ENCODE measurements at places on chromosomes 6 and 20. TPM values are rescaled to one million over a fixed set of nuclear protein-coding genes. Genes with fewer than 3 reads are reported as not detected.

TP53TG5 gene
- total RNA-seq: 0.69 TPM

ADGRF4 gene
- total RNA-seq: 3.2 TPM

UNC5CL gene
- 0.37 TPM for total RNA-seq

OTOR gene
- 0.16 TPM for total RNA-seq

SYNDIG1 gene
- 2.2 TPM for total RNA-seq

CCR6 gene
- total RNA-seq: not detected

BTNL2 gene
- not detected for total RNA-seq

OOEP gene
- total RNA-seq: not detected

DNAAF9 gene
- total RNA-seq: 28.1 TPM

APOM gene
- 0.69 TPM for total RNA-seq

TMEM30A gene
- total RNA-seq: 179 TPM

ARMC12 gene
- total RNA-seq: not detected

LZTS3 gene
- total RNA-seq: 3.1 TPM

TNFRSF6B gene
- total RNA-seq: 0.42 TPM

PNLDC1 gene
- not detected for total RNA-seq

RALGAPB gene
- 52.5 TPM for total RNA-seq

TFAP2A gene
- 1.6 TPM for total RNA-seq

MYL9 gene
- total RNA-seq: 42.6 TPM

CYP24A1 gene
- total RNA-seq: 2.6 TPM

MUCL3 gene
- not detected for total RNA-seq

KHDC1L gene
- not detected for total RNA-seq

METTL24 gene
- 19.2 TPM for total RNA-seq
